ENCODE measurements at places on chromosomes 5 and 9.

DNA sequence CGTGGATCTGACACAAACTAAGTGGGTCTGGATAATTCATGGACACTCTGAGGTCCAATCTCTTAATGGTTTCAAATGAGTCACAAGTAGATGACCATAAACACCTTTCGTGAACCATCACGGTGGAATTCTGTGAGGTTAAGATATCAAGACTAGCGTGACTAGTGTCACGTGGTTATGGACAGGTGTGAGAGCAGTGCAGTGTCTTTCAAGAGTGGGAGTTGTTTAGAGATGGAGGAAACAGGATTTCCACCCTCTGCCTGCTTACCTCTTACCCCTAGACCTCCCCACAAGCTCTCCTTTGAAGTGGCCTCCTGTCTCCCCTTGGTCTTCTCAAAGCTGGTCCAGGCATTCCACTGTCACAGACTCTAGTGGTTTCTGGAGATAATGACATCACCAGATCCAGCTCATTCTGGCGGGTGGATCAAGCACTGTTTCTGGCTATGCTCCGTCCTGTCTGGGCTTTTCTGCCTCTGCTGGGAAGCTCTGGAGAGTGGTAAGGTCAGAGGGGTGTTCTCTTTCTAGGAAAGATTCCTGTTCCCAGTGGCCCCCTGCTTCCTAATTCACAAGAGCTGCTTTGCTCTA, 20.0 kb upstream of the ZNF782 start:
- no peak for DNase-seq

DNA sequence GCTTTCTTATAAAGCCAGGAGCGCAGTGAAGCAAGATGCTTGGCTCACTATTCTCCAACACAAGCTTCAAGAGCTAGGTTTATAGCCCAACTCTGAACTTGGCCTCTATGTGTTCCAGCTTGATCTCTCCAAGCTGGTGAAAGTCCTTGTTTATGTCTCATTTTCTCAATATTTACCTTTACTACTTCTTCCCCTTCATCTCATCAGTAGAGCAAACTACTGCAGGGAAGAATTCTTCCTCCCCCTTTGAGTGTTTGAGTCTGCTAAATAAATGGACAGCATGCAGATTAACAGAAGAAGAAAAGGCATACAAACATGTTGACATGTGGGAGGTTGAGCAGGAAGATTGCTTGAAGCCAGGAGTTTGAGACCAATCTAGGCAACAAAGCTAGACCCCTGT, 460.7 kb downstream of the ZNF608 start:
- no peak for DNase-seq

GRCh38 chr9:96086936-96087571, 211.6 kb downstream of the ERCC6L2 start:
- DNase-seq: no peak

- DNase-seq: no peak
Observed at GRCh38 chr9:135814421-135815095, 92.8 kb downstream of the CAMSAP1 start.

GRCh38 chr5:58318468-58318867, 141.4 kb downstream of the PLK2 start:
- no peak for DNase-seq

GRCh38 chr5:38837416-38837815, 8.4 kb upstream of the OSMR start:
- no peak for DNase-seq

DNA sequence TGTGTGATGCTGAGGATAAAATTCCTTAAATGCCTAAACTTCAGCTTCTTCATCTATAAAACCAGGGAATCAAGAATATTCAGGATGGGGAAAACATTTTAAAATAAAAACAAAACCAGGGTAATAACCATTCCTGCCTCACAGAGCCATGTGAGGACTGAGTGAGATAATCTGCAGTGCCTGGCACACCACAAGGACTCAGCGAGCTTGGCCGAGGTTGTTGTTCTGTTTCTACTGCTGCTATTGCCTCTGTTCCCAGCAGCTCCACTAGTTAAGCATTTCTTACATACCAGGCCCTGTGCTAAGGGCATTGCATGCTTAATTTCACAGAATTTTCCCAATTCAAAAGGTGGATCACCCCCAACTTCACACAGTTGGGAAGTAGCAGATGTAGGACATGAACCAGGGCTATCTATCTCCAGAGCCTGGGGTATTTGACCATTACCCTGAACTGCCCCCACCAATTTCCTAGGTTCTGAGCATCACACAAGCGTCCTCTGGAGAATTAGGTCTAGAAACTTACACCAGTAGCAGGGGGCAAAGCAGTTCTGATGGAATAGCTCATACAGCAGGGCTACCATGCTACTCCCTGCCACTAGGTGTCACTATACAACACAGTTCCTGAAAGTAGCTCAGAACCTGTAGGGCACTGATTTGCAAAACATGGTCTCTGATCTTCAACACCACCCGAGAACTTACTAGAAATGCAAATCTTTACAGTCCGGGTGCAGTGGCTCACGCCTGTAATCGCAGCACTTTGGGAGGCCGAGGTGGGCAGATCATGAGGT, 74.3 kb downstream of the LRSAM1 start:
- DNase-seq: no peak

- DNase-seq: no peak
Observed at GRCh38 chr5:139979518-139979917, 63.6 kb downstream of the NRG2 start.

DNA sequence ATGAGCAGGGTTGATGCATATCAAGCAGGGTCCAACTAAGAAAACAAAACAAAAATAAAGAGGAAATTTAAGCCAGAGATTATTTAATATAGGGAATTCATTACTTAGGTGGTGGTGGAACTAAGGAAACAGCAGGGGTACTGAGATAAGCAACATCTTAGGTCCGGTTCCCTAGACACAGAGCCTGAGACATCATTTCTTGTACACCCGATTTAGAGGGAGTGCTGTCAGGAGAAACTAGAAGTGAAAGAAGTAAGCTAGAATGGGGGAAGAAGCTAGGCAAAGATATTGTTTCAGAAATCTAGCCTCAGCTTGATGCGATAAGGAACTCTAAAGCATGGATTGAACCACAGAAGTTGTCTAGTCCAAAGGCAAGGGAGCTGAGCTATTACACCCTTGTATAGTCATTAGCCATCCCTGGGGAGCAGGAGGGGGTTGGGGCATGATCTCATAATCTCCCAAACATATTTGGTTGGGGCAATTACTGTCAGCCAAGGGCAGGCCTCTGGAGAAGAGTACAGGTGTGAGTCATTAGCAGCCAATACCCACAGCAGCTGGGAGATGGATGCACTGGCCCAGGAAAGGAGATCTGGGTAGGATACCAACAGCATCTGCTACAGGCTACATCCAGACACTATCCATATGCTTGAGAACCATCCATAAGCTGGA, 194.5 kb downstream of the ARL15 start:
- DNase-seq: peak; percentile 37

GRCh38 chr5:124932791-124933600, 186.6 kb upstream of the ZNF608 start:
- DNase-seq: peak; percentile 83

DNA sequence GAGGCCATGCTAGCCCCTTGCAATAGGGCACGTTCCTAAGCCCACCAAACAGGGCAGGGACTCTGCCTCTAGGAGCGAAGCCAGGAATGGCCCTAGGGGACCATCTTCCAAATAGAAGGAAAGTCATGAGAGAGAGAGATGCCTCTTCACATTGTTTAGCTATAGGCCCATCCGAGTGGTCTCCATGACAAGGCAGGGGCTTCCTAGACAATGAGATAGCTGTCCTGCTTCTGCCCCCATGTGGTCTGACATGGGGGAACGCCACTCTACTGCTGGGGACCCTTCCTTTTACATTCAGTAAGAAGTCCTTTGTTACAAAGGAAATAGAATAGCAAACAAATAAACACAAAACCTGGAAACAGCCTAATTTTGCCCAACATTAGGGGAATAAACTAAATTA, 17.9 kb upstream of the KIF4B start:
- DNase-seq: peak; percentile 44

DNA sequence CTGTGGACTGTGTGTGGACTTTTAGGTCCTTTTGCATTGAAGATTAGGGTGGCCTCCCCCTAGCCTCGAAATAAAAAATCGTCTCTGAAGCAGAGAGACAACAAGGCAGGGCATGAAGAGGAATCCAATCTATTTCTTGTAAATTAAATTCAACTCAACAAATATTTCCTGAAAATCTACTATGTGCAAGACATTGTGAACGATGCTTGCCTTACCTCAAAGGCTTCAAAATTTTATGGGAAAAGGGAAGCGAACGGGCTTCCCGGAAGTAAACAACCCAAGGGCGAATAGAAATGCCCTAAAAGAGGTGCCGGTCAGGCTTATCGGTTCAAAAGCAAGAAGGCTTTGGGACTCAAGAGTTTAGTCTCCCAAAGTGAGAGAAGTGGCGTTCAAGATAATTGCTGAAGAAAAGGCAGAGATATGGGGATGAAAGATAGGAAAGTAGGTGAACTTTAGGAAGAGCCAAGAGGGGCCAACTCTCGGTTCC, 525 bp downstream of the KIF24 start:
- DNase-seq: no peak

DNA sequence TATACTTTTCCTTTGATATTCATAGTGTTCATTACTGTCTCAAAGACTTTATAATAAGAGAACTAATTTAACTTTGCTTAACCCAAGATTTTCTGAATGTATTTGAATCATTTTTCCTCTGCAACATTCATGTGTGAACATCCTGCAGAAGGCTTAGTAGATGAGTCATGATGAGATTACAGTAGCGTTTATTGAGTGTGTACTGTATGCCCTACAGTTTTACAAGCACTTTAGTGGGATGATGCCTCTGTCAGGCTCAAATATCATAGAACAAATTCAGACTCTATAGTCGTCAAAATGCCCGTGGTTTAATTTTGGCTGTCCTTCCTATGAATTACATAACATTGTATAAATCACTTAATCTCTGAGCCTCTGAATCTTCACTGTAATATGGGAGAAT, 41.2 kb downstream of the FYB1 start:
- no peak for DNase-seq

- DNase-seq: no peak
Observed at GRCh38 chr9:114497727-114498382, 7.4 kb downstream of the WHRN start.

DNA sequence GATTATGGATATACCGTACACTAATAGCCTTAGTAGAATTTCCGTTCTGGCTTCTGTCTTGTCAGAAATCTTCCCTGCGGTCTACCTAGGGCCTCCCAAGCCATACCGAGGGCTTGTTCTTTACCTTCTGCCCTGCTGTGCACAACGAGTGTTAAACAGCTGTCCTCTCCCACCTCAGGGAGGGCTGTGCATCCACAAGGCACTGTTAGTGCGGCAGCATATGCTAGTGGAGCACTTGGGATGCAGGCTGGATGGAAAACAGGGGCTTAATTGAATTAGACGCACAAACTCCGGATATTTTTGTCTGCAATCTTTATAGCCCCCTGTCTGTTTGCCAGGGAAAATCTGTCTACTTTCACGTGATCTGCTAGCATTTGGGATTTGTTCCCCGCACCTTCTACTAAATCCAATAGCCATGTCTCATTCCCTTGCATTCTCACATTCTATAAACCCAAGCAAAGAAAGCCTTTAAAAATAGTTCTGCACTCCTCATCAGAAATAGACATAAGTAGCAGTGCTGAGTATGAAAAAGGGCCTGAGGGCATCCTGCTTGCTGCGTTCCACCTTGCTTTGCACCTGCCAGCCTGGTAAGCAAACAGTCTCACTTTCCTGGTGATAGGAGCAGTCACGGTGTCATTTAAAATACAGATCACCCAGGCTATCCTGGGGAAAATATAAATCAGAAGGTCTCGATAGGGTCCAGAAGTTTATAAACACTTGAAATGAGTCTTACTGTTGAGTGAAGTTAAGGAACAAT, 382.6 kb downstream of the RASEF start:
- peak; percentile 64 for DNase-seq

DNA sequence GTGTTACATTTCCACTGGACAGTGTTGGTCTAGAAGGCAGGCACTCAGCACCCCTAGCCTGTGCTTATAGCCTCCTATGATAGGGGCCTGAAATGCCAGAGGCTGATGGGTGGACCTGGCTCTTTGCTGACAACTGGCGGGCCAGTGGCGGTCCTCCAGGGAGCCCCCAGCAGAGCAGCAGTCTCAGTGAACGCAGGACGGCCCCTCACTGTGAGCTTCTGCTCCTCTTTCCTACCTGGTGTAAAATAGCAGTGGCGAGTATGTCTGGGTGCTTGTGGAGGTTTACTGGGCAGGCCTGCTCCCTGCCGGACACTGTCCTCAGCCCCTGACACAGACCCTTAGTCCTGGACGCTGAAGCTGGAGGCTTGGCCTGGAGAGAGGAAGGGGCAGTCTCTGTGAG, 3.3 kb upstream of the SEC16A start:
- no peak for DNase-seq

DNA sequence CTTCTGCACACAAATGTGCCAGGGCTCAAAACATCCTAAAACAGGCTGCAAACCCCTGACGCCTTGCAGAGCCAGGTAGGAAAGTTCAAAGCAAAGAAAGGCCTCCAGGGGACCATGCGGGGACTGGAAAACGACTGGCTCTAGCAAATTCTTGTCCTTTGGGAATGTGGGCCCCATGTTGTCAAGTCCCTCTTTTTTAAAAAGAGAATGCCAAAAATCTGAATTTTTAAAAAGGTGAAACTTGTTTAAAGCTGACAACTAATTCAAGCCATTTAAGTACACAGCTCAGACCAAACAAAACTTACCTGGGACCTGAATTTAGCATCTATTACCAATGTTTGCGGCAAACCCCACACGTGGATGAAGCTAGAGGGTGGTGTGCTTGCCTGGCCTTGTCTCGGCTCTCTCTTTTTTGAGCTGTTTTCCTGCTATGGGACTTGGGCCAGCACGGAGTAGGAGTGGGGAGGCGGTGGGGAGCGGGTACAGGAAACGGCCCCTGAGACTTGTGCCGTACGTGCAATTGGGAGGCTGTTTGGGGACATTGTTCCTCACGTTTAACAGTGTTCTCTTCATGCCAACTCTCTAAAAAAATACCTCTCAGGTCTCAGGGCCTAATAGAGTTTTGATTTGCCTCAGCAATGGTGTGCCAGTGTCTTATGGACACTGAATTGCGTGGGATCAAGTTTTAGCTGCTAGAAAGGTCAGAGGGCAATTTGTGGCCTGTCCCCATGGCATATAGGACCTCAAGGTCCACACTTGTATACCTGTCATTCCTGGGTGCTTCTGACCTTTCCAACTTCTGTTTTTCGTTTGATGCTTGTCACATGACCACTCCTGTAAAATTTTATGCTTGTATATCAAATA, 15.1 kb upstream of the PHF19 start:
- no peak for DNase-seq

DNA sequence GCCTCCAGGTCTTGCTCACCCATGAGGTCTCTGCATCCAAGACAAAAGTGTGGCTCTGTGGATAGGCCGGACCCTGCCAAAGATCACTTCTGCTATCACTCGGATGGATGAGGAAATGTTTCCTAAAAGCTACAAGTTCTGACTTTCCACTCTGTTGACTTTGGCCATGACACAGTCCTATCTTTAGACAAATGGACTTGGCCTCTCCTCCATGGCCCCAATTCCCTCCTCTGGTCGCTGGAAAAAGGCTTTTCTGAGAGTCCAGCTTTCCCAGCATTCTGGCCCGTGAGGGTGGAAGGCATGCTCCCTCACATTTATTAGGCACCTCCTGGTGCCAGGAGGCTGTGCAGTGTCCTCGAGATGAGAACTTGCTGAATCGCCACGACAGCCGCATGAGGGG, 83.1 kb downstream of the COL27A1 start:
- DNase-seq: no peak

GRCh38 chr5:137296213-137296781, 202.8 kb downstream of the SPOCK1 start:
- DNase-seq: no peak

Data from SK-N-DZ (cell line).